Activated T-cell treated with anti-CD3 and anti-CD28 coated beads, Interleukin-2, amount 50 U/mL, for 4 hours (primary cell): ENCODE measurements at places on chromosomes 4 and X.

DNA sequence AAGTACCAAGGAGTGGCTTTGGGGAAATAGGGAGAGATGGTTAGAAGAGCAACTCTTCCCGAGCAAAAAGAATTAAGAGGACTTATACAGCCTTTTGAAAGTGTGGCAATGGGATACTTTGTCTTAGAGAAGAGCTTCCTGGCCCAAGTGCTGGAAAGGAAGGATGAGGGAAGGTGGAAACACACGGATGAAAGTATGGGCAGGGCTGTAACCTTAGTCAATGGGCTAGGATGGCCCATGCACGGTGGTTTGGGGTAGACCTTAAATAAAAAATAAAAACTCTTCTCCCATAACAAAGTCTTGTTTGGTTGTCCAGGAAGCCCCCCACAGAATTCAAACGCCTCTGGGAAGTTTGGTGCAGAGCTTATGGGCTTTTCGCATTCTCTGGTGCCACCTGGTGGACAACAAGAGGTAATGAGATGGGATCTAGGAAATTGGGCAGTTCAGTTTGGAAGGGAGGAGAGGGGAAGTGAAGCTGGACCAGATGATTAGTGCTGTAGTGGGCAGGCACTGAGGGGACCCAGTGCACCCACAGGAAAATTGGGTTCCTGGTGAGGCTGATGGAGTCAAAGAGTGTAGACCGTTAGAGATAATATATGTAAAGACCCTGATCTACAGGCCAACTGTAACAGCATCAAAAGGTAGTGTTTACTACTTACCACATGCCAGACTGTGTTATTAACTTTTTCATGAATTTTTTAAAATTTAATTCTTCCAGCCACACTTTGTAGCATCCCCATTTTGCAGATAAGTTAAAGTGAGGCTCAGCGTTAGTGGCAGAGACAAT is 13.8 kb upstream of the ENOX2 start:
- DNase-seq, result peak; percentile 15

DNA sequence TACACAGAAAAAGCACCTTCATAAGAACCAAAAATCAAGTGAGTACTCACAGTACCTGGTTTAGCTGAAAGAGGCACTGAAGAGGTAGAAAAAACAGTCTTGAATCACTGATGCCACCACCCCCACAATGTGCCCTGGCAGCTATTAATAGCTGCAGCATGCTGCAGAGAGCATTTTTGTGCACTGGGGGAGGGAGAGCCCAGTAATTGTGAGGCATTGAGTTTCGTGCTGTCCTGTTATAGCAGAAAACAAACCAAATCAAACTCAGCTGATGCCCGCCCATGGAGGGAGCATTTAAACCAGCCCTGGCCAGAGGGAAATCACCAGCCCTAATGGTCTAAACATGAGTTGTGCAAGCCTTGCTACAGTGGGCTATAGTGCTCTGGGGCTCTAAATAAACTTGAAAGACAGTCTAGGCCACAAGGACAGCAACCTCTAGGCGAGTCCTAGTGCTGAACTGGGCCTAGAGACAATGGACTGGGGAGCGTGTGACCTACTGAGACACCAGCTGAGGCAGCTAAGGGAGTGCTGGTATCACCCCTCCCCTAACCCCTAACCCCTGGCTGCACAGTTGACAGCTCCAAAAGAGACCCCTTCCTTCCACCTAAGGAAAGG is 106.3 kb upstream of the TMLHE start:
- no peak for DNase-seq

- no peak for DNase-seq
These were observed 12.4 kb downstream of the NSD2 start for GRCh38 chr4:1883583-1883982.

DNA sequence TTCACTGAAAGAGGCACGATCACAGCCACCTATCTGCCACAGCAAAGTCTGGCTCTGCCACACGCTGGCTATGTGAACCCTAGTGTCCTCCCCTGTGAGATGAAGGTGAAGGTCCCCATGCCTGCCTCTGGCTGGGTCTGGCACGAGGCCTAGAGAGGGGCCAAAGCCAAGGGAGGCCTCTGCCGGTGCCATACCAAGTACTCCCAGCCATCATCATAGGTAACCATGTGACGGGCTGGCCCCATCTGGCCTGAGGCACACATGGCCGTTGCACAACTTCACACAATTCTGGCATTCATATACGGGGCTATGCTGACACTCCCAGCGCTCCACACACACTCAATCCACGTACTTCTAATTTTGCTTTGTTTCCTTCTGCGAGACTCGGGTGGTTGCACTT is 15.3 kb downstream of the NOP14 start:
- no peak for DNase-seq

GRCh38 chr4:184061582-184061981 is 156.1 kb downstream of the ENPP6 start:
- DNase-seq, result no peak

- DNase-seq, result no peak
These were observed 841 bp downstream of the MTNR1A start for GRCh38 chr4:186554539-186554913.

DNA sequence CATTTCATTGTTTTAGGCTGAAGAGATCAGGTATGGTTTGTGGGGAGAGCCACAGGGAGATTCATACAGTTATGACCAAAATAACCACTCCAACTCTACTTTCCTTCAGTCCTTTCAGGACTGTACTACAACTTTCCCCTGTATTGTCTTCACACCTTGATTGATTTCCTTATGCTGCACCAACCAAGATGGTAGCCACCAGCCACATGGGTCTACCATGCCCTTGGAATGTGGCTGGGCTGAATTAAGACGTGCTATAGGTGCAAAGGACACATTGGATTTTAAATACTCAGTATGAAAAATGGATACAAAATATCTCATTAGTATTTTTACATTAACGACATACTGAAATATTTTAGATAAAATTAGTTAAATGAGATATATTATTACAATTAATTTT is 11.2 kb downstream of the IRF2 start:
- DNase-seq, result no peak

DNA sequence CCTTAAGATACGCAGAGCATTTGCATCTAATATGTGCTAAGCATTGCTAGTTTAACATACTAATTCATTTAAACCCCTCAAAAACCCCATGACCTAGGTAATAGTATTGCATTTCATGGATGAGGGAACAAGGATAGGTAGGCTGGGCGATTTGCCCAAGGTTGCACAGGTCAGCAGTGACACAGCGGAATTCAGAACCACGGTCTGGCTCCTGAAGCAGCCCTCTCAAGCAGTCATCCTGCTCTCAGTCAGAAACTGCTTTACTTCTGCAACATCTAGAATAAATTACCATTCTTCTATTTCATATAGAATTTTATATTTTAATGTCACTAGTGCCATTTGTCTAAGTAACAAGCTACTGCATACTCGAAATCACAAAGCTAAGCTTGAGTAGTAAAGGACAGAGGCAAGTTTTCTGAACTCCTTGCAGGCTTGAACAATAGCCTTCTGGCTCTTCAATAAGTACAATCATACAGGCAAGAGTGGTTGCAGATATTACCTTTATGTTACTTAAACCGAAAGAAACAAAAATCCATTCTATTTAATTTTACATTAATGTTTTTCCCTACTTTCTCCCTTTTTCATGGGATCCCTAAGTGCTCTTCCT is 555 bp upstream of the SPP1 start:
- no peak for DNase-seq

- no peak for DNase-seq
These were observed 52.2 kb downstream of the HTRA3 start for GRCh38 chr4:8321771-8322170.

DNA sequence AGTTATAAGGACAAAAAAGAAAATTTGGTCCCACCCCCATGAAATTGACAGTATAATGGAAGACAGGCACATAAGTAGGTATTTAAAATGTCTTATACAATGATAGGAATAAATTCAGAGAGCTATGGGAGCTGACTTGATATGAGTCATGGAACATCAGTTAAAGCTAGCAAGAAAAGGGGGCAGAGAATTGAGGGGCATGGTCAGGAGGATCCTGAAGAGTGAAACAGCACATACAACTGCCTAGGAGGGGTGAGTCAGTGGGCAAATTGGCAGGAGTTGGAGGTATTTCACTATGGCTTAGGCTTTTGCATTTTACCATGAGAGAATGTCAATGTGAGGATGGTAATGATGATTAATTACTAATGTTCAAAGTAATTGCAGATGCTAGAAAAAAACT is 95.4 kb upstream of the BANK1 start:
- no peak for DNase-seq

GRCh38 chr4:113468165-113469022 is 293.1 kb downstream of the CAMK2D start:
- DNase-seq, result no peak

DNA sequence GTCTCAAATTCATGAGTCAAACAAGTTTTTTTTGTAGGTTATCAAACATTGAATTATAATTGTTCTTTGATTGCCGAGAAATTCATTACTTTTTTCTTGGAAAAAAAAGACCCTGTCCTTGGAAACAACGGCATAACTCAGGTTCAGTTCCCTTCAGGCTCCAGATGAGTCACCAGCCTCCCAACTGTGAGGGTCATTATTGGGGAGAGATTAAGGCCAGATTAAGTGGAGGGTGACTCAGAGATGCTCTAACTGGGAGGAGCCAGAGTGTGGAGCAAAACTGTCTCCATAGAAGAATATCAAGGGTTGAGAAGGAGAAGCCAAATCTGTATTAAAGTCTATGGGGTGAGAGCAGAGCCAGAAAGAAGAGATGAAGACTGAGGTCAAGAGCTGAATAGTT is 9.6 kb downstream of the ADGRG4 start:
- DNase-seq, result no peak

GRCh38 chr4:74095482-74095881 is 3.5 kb downstream of the CXCL2 start:
- DNase-seq, result no peak

DNA sequence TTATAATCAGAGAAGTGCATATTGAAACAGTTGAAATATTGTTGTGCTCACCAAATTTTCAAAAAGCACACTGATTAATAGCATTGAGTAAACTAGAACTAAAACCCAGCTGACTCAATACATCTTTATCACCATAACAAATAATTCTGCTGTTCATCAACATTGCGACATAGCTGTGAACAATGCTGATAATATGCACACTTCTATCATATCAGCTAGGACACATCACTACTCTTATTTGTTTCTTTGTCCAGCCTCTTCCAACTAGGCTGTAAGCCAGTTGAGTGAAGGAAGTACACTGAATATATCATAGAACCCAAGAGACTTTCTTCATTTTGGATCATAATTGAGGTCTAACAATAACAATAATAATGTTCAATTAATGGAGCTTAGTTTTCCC is 349.7 kb downstream of the IQCM start:
- DNase-seq, result no peak

DNA sequence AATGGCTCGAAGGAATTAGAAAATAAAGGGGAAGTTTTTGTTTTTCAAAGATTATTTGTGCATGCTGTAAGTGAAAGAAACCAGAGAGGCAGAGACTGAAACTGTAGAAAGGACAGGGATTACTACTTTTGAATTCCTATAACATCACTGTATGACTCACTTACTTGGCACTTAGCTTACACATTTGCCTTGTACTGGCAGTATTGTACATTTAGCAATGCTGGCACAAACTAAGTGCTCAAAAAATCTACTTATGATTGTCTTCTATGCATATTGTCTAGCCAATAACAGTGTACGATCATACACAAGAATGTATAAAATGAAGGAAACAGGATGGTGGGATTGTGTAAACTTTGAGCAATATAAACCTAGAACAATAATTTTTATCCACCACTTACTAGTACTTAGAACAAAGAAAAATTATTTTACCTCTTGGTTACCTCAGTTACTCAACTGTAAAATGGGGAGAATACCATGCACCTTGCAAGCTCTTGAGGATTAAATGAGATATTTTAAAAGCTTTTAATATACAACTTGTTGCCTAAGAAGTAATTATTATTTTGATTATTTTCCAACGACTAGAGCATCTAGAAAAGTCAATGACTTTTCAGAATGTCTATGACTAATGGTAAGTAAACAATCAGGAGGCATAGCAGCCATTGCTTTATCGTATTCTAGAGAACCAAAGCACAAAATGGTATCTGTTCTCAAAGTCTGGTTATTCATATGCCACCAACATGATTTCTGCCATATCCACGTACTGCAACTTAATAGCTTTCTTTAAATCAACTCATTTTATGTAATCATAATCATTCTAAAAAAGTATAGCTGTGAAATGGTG is 4.7 kb downstream of the FAM120C start:
- no peak for DNase-seq

- DNase-seq, result no peak
These were observed 19.3 kb downstream of the WDR13 start for GRCh38 chrX:48616576-48616975.

DNA sequence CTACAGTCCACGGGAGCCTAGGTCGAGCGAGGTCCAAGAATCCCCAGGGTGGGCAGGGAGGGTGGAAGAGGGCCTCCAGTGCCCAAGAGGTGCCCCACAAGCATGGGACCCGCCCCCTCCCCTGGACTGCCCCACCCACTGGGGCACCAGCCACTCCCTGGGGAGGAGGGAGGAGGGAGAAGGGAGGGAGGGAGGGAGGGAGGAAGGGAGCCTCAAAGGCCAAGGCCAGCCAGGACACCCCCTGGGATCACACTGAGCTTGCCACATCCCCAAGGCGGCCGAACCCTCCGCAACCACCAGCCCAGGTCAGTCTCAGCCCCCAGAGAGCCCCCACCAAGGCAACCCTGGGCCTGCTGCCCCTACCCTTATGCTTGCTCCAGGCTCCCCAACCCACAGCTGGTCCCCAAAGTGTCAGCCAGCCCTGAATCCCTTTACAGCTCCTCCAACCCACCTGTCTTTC is at the start of gene GATA1:
Gene GATA1, plus strand, starts transcription at position 250 of the 460 bp plus-strand sequence. CDS start 4,520 bp downstream, outside the sequence.
- no peak for DNase-seq
